ENCODE measurements at places on chromosomes 5 and 9. TPM values are rescaled to one million over a fixed set of nuclear protein-coding genes. Genes with fewer than 3 reads are reported as not detected.

Gene SPATA31C1
- total RNA-seq, result not detected

Gene CA9
- not detected for total RNA-seq

Gene GADD45G
- total RNA-seq, result 4.5 TPM

Gene BDP1
- 30.3 TPM for total RNA-seq

Gene F2R
- total RNA-seq, result 4.8 TPM

Gene OGN
- not detected for total RNA-seq

Gene SLC6A18
- 0.10 TPM for total RNA-seq

Gene EQTN
- not detected for total RNA-seq

Gene ALDH1A1
- not detected for total RNA-seq

Gene INSYN2B
- not detected for total RNA-seq

Gene ZNF782
- 5.4 TPM for total RNA-seq

Gene LCN12
- 2.4 TPM for total RNA-seq

All from activated naive CD4-positive, alpha-beta T cell treated with anti-CD3 and anti-CD28 coated beads, Interleukin-2, amount 10 ng/mL, durations not matched to agents 5 hours and 36 hours (primary cell).